Stimulated activated CD8-positive, alpha-beta memory T cell treated with anti-CD3 and anti-CD28 coated beads, Interleukin-7, amount 100 ng/mL, for 1 hour (primary cell): ENCODE measurements at places on chromosomes 11 and 22.

DNA sequence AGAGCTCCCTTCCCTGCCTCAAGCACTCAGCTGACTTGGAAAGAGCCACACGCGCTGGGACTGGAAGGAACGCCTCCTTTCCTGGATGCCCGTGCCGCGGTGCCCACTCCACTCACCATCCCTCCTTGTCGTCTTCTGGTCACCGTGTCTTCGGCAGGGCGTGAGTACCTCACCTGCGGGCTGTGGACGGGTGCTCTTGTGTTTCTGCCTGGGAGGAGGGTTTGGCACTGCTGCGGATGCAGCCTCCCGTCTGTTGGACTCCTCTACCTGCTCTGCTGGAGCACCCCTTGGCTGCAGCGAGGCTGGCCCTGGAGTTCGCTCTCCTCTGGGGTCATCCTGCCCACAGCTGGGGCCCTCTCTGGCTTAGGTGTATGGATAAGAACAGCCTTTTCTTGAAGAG, 612.7 kb downstream of the BRD1 start:
- no peak for DNase-seq

DNA sequence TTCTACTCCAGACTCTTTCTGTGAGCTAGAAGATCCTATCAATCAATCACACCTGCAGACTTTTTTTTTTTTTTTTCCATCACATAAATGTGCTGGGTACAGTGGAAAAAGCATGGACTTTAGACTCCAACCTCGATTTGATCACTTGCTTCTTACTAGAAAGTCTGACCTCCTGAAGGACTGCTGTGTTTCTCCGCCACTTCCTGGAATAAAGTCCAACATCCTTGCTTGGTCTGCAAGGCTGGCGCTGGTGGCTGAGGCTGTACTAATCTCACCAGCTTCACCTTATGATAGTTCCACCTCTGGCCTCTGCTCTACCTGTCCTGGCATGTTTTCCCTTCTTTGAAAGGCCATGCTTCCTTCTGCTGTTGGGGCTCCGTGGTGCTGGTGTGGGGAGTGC, 60.9 kb upstream of the SESN3 start:
- no peak for DNase-seq

- no peak for DNase-seq
Observed at GRCh38 chr11:112448168-112448567, 187.5 kb upstream of the PLET1 start.

DNA sequence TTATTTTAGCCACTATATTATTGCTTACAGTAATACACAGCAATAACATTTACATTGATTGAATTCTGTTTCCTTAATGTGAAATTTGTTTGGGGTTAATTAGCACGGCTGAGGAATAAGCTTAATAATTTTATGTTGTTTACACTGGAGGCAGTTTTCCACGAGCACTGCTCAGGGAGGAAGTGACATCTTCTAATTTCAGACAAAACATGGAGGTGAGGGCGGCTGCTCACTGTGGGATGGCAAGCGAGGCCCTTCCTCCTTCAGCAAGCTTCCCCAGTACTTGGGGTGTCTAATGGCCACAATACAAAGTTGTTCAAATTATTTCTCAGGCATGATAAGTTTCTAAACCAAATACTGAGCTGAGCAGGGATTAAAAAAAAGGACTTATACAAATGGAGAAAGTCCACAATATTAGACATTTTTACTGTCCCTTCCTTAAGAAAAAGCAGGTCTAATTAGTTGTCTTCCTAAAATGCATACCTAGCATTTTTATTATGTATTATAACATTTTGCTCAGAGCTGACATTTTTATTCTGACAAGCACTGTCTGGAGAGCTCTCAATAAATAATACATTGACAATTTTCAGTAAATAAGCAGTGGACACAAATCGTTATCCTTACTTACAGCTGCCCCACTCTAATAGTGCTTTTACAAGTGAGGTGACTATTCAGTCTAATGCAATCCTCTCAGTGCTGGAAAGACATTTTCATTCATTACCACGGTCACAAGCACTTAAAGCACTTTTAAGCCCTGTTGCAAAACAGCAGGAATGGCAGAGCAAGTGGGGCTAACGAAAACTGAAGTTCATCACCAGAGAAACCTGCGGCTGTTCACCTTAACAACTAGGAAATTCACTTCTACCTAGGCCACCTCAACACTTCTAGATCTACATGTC, 56.2 kb downstream of the SOX6 start:
- DNase-seq: no peak

DNA sequence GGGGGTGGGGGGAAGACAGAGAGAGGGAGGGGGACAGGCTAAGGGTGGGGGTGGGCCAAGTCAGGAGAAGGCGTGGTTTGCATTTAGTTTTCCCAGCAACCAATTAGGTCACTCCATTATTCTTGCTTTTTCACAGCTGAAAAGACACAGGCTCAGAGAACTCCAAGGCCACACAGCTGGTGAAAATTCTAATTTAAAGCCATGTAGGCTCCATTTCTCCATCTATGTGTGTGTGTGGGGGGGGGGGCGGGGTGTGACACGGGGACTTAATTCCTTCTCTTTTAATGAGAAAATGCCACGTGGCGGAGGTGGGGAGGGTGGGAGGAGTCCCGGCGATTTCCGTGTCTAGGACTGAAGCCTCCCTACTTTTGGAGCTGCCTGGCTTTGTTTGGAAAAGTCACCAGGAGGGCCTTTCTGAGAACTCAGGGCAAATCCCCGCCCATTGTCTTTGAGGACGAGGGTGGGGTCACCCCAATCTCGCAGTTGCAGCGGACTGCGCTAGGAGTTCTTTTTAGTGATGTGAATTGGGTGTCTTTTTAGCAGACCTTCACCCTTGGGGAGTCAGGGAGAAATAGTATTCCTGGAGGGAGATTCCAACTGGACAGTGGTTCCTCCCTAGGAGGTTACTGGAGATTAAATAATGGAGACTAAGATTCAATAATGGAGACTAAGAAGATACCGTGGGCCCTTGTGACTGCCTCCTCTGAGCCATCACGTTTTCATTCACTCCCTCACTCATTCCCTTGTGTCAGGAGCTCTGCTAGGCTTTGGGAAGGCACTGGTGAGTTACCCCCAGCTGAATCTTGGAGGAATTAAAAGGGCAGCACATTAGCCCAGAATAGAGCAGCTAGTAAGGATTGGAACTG, 36.4 kb upstream of the PTPRJ start:
- no peak for DNase-seq

GRCh38 chr11:122042981-122043380, 73.0 kb downstream of the BLID start:
- no peak for DNase-seq

DNA sequence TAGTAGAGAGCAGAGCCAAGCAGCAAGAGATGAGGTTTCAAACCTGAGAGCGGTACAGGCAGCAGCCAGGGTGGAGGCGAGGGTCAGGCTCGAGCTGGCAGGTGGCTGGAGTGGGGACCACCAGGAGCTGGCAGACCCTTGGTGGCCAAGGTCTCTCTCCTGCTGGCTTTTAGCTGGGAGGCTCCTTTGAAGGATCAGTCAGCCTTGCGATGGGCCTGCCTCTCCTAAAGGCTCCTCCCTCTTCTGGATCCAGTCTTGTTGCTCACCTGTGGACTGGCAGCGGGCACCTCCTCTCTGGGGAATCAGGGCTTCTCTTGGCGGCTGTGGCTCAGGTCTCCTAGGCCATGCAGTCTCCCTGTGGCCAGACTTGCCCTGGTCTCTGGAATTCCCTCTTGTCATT, 24.8 kb downstream of the TPST2 start:
- DNase-seq: no peak

GRCh38 chr22:25908755-25909154, 166.8 kb downstream of the MYO18B start:
- no peak for DNase-seq

DNA sequence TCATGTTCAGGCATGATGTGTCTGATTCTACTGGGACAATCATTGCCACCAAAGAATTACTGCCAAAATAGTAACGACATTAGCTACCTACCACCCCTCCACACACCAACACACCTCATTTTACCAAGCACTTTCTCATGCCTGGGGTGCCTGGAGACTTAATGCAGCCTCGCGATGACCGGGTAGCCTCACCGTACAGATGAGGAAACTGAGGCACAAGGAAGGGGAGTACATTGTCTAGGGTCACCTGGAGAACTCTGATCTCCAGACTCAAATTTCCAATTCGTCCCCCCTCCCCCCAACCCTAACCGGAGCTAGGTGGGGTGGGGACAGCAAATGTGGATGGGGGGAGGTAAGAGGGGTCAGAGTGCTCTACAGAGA, 2.7 kb upstream of the RTN4RL2 start:
- no peak for DNase-seq
